ENCODE measurements at places on chromosomes 12 and 14. TPM values are rescaled to one million over a fixed set of nuclear protein-coding genes. Genes with fewer than 3 reads are reported as not detected.

The SIX6 gene
- not detected for total RNA-seq

DNA sequence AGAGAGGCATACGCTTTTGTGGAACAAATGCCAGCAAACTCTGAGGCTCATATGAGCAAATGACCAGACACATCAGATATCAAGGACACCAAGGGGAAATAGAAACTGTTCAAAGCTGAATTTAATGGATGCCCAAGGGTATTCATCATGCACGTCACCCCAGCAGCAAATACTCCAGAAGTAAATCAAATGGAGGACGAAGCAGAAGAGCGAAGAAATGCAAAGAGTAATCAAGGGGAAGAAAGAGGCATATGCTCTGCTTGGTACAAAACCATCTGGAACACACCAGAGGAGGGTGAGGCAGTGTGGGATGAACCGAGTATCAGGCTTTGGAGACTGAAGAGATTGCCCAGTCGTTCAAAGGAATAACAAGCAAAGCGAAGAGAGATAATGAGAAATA, 232.6 kb upstream of the EGLN3 start:
- no peaks in the 10 kb centered on the region for H3K4me1 ChIP-seq
- no peaks in the 10 kb centered on the region for H3K36me3 ChIP-seq
- H3K27me3 ChIP-seq: no peaks in the 10 kb centered on the region

The C1S gene
- 1.6 TPM for total RNA-seq

GRCh38 chr12:14974633-14975032, 1.8 kb downstream of the PDE6H start:
- peaks cover 32% of the 10 kb centered on the region for H3K4me1 ChIP-seq
- H3K4me3 ChIP-seq: no peak overlapping the region
- H3K27me3 ChIP-seq: no peaks in the 10 kb centered on the region

- H3K27me3 ChIP-seq: no peaks in the 10 kb centered on the region
- DNase-seq: no peak
- no peak overlapping the region for H3K27ac ChIP-seq
- no peak overlapping the region for H3K4me3 ChIP-seq
- no peaks in the 10 kb centered on the region for H3K4me1 ChIP-seq
Measured at GRCh38 chr14:30131581-30132097, 204.0 kb upstream of the PRKD1 start.

The OTUB2 gene
- 4.2 TPM for total RNA-seq

DNA sequence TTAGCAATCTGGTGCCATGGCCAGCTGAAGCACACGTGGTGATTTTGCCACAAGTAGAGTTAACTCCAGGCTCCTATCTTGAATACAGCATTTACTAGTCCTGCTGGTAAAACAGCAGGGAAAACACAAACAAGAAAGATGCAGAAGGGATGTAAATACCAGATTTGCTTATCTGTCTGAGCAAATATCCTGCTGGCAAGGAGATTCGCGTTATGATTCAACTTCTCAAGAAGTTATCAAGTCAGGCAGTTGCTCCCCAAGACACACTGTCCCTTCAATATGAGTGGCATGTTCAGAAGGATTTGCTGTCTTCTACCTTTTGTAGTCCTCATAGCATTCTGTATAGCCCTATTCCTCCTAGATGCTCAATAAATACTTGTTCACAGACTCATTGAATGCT, 171.2 kb upstream of the EGLN3 start:
- no peak overlapping the region for H3K4me3 ChIP-seq
- H3K36me3 ChIP-seq: no peaks in the 10 kb centered on the region
- no peaks in the 10 kb centered on the region for H3K4me1 ChIP-seq
- no peaks in the 10 kb centered on the region for H3K27me3 ChIP-seq

DNA sequence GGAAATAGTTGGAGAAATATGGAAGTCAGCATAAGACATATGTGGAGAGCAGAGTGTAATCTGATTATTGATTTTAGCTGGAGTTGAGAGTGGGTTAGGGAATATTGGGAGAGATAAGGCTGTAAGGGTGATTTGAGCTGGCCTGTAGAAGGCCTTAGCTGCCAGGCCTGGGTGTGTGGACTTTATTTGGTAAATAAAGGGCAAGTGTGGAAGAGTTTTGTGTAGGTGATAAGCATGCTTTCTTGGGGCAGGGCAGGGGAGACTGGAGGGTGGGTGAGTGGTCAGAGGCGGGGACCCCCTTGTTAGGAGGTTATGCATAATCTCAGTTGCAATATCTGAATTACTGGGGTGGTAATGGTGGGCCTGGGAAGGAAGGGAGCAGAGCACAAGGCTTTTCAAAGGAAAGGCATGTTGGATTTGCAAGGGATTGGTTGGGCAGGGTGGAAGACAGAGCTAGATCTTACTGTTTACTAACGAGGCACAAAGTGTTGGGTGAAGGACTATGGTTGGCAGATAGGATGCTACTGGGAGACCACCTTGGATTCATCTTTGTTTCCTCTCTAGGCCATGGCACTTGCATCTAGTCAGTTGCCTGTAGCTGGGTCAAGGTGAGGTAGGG, 5.5 kb downstream of the KHNYN start:
- H3K36me3 ChIP-seq: peaks cover 44% of the 10 kb centered on the region
- no peaks in the 10 kb centered on the region for H3K27me3 ChIP-seq
- H3K27ac ChIP-seq: peak overlapping the region; percentile 26
- no peak overlapping the region for H3K4me3 ChIP-seq

The DLK1 gene
- total RNA-seq: not detected

- no peak for DNase-seq
- no peaks in the 10 kb centered on the region for H3K27me3 ChIP-seq
Measured at GRCh38 chr12:20077618-20078017, 290.7 kb upstream of the PDE3A start.

DNA sequence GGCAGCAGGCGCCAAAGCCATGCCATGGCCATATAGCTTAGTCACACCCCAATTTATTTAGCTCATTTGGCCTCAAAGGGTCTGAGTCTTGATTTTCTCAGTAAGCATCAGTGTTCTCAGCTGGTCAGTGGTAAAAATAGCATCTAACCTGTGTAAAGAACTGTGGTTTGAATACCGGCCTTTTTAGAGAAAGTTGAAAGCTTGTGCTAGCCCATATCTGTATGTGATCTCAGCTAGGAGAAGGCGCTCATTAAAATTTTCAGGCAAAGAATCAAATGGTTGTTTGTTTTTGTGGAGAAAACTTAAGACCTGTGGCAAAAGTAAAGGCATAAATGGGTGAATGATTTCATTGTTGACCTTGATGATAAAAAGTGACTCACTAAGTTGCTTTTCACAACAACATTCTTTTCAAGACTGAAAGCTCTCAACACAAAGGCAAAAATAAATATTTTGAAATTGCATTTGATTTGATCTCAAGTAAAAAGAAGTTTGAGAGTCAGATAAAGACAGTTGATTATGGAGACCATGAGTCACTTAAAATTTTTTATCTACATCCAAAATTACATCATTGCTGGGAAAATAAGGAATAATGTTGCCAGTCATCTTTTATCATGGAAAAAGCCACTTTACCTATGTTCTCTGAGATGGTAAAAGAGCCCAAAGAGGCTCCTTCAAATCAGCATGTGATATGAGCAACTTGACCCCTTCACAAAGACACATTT, 128.5 kb upstream of the RGS6 start:
- no peak for DNase-seq
- H3K36me3 ChIP-seq: no peaks in the 10 kb centered on the region
- H3K4me3 ChIP-seq: no peak overlapping the region

DNA sequence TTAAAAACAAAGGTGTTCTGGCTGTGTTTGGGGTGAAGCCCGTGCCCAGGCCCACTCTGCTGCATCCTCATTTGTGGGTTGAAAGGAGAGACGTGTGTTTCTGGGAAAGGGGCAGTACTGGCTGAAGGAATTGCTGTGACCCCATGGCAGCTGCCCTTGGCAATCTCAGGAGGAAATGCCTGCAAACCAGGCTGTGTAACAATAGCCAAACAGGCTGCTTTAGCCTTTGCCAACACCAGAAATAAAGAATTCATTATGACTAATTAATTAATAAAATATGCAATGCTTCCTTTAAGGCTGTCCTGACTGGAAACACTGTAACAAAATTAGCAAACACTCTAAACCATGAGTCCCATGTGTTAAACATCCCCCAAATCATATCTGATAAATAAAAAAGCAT, 53.0 kb upstream of the KRR1 start:
- H3K27me3 ChIP-seq: peaks cover 31% of the 10 kb centered on the region
- no peak overlapping the region for H3K4me3 ChIP-seq
- H3K36me3 ChIP-seq: no peaks in the 10 kb centered on the region
- peaks cover 10% of the 10 kb centered on the region for H3K4me1 ChIP-seq

The LTBP2 gene
- 0.12 TPM for total RNA-seq

GRCh38 chr12:26224657-26225056, 29.3 kb downstream of the SSPN start:
- H3K36me3 ChIP-seq: no peaks in the 10 kb centered on the region
- H3K4me1 ChIP-seq: no peaks in the 10 kb centered on the region
- H3K27ac ChIP-seq: no peak overlapping the region
- no peak for DNase-seq

GRCh38 chr12:1984759-1985158, 19.5 kb downstream of the DCP1B start:
- DNase-seq: no peak
- peaks cover 62% of the 10 kb centered on the region for H3K36me3 ChIP-seq
- H3K27ac ChIP-seq: no peak overlapping the region
- no peaks in the 10 kb centered on the region for H3K27me3 ChIP-seq
- H3K4me1 ChIP-seq: no peaks in the 10 kb centered on the region

The SMIM41 gene
- not detected for total RNA-seq

The CYP46A1 gene
- 0.15 TPM for total RNA-seq

GRCh38 chr14:34450958-34451357, 11.1 kb downstream of the SPTSSA start:
- no peak overlapping the region for H3K4me3 ChIP-seq
- H3K36me3 ChIP-seq: peaks cover 34% of the 10 kb centered on the region
- H3K4me1 ChIP-seq: no peaks in the 10 kb centered on the region
- no peak overlapping the region for H3K27ac ChIP-seq
- DNase-seq: no peak
- no peaks in the 10 kb centered on the region for H3K27me3 ChIP-seq

DNA sequence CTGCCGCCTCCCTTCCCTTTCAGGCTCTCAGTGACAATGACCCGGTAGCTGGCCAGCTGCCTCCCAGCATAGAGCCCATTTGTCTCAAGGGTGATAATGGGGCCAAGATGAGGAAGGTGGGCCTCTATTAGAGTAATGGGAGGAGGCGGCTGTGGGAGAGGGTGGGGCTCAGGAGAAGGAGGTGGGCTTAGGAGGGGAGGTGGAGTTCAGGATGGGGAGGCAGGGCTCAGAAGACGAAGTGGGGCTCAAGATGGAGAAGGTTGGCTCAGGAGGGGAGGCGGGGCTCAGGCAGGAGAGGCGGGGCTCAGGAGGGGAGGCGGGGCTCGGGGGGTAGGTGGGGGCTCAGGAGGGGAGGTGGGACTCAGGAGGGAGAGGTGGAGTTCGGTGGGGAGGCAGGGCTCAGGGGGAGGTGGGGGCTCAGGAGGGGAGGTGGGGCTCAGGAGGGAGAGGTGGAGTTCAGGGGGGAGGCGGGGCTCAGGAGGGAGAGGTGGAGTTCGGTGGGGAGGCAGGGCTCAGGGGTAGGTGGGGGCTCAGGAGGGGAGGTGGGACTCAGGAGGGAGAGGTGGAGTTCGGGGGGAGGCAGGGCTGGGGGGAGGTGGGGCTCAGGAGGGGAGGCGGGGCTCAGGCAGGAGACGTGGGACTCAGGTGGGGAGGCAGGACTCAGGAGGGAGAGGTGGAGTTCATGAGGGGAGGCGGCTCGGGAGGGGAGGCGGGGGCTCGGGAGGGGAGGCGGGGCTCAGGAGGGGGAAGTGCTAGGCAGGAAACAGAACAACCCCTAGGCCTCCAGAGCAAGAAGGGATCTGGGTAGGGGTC, 36.8 kb downstream of the IQSEC3 start:
- no peak overlapping the region for H3K4me3 ChIP-seq
- H3K36me3 ChIP-seq: peaks cover 2% of the 10 kb centered on the region
- DNase-seq: no peak

The MOAP1 gene
- total RNA-seq: 19.5 TPM

The PRH2 gene
- not detected for total RNA-seq

GRCh38 chr14:68541178-68541896, 251.5 kb downstream of the ZFP36L1 start:
- no peaks in the 10 kb centered on the region for H3K4me1 ChIP-seq
- DNase-seq: no peak
- H3K36me3 ChIP-seq: no peaks in the 10 kb centered on the region
- H3K4me3 ChIP-seq: no peak overlapping the region

- peaks cover 5% of the 10 kb centered on the region for H3K36me3 ChIP-seq
- H3K4me3 ChIP-seq: no peak overlapping the region
- no peaks in the 10 kb centered on the region for H3K27me3 ChIP-seq
- H3K27ac ChIP-seq: no peak overlapping the region
- peaks cover 2% of the 10 kb centered on the region for H3K4me1 ChIP-seq
- no peak for DNase-seq
Measured at GRCh38 chr12:105204916-105205315, 31.1 kb downstream of the APPL2 start.

The HSP90AA1 gene
- total RNA-seq: 543 TPM

DNA sequence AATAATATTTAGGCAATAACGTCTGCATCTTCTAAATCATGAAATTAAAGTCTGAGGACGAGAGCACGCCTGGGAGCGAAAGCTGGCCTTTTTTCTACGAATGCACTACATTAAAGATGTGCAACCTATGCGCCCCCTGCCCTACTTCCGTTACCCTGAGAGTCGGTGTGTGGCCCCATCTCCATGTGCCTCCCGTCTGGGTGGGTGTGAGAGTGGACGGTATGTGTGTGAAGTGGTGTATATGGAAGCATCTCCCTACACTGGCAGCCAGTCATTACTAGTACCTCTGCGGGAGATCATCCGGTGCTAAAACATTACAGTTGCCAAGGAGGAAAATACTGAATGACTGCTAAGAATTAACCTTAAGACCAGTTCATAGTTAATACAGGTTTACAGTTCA, 19.3 kb downstream of the CKB start:
- H3K27ac ChIP-seq: no peak overlapping the region
- peaks cover 28% of the 10 kb centered on the region for H3K36me3 ChIP-seq
- H3K4me1 ChIP-seq: peaks cover 5% of the 10 kb centered on the region
- H3K27me3 ChIP-seq: no peaks in the 10 kb centered on the region
- no peak for DNase-seq

The FAM234B gene
- 5.0 TPM for total RNA-seq

Data from activated CD8-positive, alpha-beta memory T cell treated with anti-CD3 and anti-CD28 coated beads, Interleukin-2, amount 10 ng/mL, durations not matched to agents 7 days and 5 days (primary cell).